ENCODE measurements at places on chromosomes 7 and 10.

GRCh38 chr7:42181566-42181965, 55.4 kb downstream of the GLI3 start:
- DNase-seq, result no peak

DNA sequence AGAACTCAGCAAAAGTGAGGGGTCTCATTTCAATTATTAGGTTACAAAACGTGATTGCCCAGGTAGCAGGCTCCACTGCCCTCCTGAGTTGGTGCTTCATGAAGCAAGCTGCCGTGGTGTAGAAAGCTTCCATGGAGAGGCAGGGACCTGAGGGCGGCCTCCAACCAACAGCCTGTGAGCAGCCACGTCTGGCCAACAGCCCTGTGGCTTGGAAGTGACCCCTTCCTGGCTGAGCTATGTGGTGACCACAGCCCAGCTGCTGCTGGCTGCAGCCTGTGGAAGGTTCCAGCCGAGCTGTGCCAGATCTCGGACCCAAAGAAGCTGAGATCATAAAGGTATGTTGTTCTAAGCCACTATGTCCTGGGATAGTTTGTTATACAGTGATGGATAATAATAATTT, 122.5 kb upstream of the KLF6 start:
- no peak for DNase-seq

DNA sequence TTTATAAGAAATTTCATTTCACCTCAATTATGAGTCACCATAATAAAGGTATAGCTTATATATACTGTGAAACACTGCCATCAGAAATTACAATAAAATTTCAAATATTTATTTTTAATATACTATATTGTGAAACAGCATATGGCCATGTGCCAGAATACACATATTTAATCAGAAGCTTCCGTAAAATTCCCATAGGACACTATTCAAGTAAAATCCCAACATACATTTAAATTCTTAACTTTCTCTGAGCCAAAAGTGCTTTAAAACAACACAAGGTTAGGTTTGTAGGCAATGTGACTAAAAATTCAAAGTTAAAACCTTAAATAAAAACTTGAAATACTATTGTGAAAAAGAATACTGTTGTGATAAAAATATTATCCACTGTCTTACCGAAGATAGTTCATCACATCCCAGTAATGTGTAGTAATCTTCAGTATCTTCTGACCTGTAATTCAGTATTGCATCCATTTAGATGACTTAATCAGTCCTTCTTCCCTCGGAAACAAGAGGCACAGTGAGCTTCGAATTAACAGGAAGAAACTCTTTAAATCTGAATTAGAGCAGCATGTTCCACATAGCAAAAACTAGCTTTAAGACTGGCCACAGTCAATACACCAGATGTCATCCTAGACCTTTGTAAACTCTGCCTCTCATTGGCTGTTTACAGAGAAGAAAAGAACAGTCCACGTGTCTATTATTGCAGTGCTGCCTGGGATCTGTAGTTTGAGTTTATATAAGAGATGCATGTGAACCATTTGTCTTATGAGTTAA, at the start of gene DNAJC12:
Gene DNAJC12 (minus strand): TSS at position 648 of the 774 bp plus-strand sequence. CDS start 177 bp downstream, at position 471.
- DNase-seq, result peak; percentile 84

DNA sequence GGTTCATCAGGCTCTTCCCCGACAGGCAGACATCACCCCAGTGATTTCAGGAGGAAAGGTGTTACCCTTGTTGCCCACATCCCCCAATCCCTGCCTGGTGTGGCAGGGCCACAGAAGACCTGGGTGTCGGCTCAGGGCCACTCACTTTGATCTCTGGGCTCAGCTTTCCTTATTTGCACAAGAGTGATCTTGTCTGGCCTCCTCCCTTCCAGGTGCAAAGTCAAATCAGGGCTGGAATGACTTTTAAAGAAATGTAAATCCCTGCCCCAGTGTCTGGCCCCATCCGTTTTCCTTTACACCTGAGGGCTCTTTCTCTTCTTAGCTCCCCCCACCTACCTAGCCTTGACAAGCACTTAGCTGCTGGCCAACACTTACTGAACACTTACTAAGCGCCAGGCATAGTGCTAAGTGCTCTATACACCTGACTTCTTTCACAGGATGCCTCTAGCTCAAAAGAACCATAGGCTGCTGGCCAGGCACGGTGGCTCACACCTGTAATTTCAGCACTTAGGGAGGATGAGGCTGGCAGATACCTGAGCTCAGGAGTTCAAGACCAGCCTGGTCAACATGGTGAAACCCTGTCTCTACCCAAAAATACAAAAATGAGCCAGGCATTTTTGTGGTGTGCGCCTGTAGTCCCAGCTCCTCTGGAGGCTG, 979 bp upstream of the NODAL start:
- DNase-seq, result no peak

- peak; percentile 14 for DNase-seq
Observed at GRCh38 chr7:25752967-25753791, 398.8 kb upstream of the NFE2L3 start.
